ENCODE measurements at places on chromosomes 4 and X.

DNA sequence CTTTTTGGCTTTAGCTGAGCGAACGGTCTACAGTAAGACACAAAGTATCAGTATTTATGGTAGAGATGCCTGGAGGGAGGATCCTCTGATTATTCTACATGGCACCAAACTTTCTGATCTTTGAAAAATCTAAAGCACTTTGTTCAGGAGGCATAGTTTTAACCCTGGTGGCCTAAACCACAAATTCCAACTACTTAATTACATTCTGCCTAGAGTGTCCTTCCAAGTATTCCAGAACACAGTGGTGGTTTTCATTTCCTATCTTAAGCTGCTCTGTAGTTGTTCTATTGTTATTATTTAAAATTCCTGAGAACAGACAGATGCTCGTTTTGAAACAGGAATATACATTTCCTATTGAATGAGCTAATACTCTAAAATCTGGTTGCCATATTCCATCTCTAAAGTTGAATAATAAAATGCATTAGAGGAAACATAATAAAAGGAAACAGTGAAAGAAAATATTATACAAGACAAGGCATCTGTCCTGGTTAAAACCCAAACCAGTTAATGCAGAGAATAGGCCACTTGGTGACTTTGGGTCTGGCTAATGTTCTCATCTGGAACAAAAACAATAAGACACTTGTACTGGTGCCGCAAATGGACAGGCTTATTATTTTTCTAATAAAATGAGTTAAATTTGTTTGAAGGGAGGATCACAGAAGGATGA lies 657.4 kb downstream of the SPRY1 start:
- no peak for DNase-seq

- no peak for DNase-seq
These were observed 158.3 kb downstream of the CPE start for GRCh38 chr4:165537028-165537648.

- DNase-seq, result no peak
These were observed 298.6 kb upstream of the LDB2 start for GRCh38 chr4:17197070-17197469.

GRCh38 chr4:169096221-169096620 lies 86.2 kb upstream of the CBR4 start:
- DNase-seq, result no peak

DNA sequence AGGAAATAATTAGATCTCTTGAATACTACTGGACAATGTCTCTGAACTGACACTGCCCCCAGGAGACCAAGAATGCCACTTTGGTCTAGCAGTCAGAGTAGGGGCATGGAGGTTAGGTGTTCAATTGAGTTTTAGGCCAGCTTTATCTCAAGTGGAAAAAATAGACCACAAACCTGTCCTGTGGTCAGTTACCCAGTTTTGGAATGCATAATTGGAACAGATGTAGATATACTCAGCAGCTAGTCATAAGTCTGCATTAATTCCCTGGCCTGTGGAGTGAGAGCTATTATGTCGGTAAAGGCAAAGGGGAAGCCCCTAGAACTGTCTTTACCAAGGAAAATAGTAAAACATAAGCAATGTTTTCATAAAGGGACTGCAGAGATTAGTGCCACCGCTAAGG lies 587.7 kb downstream of the GLUD2 start:
- DNase-seq, result no peak

- DNase-seq, result no peak
These were observed 149.9 kb downstream of the AMMECR1 start for GRCh38 chrX:110167952-110168451.

DNA sequence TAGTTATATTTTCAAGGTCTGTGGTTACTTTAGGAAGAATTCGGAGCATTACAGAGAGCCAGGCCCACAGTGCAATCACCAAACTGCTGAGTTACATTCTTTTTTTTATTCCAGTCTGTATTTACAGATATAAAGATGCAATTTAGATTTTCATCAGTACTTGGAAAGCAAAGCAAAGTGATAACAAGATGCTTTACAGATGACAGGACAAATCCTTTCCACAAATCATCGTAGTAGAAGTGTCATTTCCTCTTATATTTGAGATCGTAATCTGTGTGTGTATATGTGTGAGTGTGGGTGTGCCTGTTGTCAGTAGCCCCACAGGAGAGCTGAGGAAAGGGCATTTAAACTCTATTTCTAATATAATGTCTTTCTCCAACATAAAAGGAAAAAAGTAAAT lies 1893.7 kb downstream of the STIM2 start:
- DNase-seq, result no peak

- DNase-seq, result no peak
These were observed 57.2 kb downstream of the TRAPPC11 start for GRCh38 chr4:183716302-183716701.

Data from SIG-M5 (cell line).